Regular cardiac myocyte (primary cell): ENCODE measurements at places on chromosomes 7 and 10. TPM values are rescaled to one million over a fixed set of nuclear protein-coding genes. Genes with fewer than 3 reads are reported as not detected.

The FRMPD2 gene
- not detected in 2 replicates for total RNA-seq

The EPHB4 gene
- total RNA-seq: 40.9 and 47.7 TPM in 2 replicates

The CHPF2 gene
- total RNA-seq: 69.0 and 92.5 TPM in 2 replicates

The AOAH gene
- not detected in 2 replicates for total RNA-seq

The DOCK4 gene
- total RNA-seq: 9.6 and 26.6 TPM in 2 replicates

The EPDR1 gene
- total RNA-seq: 54.1 and 119 TPM in 2 replicates

The SPDYE1 gene
- not detected in 2 replicates for total RNA-seq

The TTYH3 gene
- total RNA-seq: 17.2 and 25.9 TPM in 2 replicates

The LMTK2 gene
- total RNA-seq: 9.0 and 9.8 TPM in 2 replicates

The CFAP43 gene
- total RNA-seq: under 0.01 and 0.19 TPM in 2 replicates
